ENCODE measurements at places on chromosomes 3 and 15. TPM values are rescaled to one million over a fixed set of nuclear protein-coding genes. Genes with fewer than 3 reads are reported as not detected.
A peak's percentile ranks its signal among the peaks of the same experiment; 100 is the strongest.

DNA sequence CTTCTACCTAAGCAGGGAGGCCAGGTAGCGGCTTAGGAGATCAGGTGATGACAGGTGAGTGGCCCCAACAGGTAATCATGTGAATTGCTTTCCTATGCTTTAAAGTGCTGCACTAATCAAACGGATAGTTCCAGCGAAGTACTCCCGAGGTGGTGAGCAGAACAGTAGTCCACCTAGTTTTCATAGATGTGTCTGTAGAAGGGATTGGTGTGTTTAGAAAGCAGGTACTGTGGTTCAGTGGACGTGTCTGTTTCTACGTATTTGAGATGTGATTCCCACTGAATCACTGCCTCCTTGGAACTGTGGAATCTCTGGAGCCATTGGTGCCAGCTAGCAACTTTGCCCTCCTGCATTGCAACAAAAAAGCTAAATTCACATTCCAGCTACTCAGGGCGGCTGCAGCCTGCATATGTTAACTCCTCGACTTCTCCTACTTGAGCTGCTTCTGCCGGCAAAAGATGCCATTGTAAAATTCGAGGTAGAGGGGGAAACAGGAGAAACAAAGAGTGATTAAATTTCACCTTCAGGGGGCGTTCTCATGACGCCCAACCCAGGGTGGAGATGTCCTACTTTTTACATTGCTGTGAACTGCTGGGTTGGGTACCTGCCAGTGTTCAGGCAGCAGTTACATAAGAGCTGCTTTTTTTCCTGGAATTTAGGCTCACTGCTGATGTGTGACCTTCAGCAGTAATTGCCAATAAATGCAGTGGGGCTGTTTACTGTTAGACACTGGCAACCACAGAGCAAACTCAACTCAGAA, 227.3 kb downstream of the ITPR1 start:
- DNase-seq = peak; percentile 90

- DNase-seq = no peak
These were observed 72.0 kb downstream of the DHX30 start for GRCh38 chr3:47874913-47875312.

DNA sequence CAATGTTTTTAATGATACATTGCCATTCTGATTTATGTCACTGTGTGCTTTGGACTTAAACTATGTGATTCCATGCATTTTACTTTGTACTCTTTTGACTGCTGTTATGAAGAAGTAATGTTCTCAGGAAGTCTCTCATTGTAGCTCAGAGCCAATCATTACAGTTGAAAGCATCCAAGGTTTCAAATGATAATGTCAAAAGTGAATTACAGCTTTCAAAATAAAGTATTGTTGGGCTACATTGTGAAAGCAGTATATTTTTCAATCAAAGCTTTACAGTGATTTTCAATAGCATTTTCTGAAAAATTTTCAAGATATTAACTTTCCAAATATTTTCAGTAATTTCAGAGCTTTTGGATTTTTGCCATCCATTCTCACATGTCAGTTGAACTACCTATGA, 243.6 kb downstream of the ZIC4 start:
- no peak for DNase-seq

DNA sequence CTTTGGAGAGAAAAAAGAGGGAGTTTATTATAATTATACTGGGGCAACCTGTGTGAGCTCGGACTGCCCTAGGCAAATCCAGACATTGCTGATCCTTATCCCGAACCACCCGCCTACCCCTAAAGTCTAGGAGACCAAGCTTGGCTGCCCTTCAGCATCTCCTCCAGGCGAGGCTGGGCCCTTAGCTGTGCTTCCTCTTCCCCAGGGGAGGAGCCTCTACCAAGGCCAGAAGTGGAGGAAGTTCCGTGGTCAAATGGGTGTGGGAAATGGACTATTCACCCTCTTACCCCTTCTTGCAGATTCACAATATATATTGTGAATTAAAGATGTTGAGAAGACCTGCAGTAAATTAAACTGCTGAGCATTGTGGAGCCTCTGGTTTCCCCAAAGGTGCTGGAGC, 158.3 kb upstream of the HES1 start:
- DNase-seq = no peak

GRCh38 chr15:70113304-70113700, 15.6 kb upstream of the TLE3 start:
- no peak for DNase-seq

DNA sequence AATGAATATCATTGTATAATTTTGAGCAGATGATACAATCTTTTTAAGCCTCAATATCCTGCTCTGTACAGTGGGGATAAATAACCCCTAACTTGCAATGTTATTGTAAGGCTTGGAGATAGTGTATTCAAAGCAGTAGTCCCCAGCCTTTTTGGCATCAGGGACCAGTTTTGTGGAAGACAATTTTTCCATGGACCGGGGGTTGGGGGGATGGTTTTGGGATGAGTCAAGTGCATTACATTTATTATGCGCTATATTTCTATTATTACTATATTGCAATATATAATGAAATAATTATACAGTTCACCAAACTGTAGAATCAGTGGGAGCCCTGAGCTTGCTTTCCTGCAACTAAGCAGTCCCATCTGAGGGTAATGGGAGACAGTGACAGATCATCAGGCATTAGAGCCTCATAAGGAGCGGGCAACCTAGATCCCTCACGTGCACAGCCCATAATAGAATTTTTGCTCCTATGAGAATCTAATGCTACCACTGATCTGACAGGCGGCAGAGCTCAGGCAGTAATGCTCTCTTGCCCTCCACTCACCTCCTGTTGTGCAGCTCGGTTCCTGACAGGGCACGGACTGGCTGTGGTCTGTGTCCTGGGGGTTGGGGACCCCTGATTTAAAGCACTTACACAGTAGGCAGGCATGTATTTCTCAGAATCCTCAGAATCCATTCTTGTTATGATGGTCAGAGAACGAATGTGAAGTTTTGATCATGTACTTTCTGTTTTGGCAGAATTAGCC, 102.2 kb downstream of the PTPRG start:
- DNase-seq = no peak

The KCNMB3 gene
- total RNA-seq = 1.6 TPM

The ALPK3 gene
- total RNA-seq = 51.0 TPM

The SLC24A1 gene
- 2.8 TPM for total RNA-seq
